SHP77 (cell line): ENCODE measurements at places on chromosomes 1 and 21.

DNA sequence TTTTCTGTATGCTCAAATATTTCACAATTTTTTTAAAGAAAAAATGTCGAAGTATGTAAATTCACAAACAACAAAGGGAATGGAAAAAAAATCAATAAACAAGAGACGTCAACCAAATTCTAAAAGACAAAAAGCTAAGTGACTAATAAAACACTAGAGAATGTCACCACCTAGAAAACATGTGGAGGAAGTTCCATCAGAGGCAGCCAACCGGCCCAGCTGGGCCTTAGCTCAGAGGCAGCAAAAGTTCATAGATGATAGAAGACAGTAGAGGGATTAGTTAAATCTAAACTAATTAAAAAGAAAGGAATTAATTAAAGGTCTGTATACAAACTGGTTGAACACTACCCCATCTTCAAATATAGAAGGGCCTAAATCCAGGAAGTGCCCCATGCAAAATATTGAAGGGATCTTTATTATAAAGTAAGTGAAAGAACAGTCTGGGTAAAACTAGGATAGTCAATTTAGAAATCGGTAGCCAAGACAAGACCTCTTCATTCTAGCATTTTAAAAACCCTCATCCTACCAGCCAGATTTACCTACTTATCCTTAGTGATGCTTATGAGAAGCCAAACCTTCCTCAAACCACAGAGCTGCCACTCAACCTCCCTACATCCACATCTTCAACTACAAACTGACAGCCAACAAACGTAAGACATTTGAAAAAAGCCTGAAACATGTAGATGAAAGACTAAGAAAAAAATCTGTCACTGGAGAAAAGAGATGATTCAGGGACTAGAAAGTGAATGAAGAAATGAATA, 23.7 kb downstream of the MRPL39 start:
- DNase-seq = peak; percentile 69

DNA sequence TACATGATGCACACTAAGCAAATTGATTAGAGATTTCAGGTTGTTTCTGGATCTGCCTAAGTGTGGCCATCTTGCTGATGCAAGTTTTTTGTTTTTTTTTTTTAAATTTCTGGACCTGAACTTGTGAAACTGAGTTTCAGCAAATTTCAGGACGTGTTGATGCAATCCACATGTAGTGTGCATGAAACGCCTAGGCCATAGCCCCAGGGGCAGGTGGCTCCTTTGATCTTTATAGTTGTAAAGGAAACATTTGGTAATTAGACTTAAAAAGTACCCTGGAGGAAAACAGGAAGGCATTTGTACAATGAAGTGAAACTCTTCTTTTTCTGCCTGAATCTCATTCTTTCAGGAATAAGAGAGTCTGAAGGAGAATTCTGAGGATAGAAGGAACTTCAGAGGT, 162.2 kb upstream of the LHX8 start:
- DNase-seq = no peak

DNA sequence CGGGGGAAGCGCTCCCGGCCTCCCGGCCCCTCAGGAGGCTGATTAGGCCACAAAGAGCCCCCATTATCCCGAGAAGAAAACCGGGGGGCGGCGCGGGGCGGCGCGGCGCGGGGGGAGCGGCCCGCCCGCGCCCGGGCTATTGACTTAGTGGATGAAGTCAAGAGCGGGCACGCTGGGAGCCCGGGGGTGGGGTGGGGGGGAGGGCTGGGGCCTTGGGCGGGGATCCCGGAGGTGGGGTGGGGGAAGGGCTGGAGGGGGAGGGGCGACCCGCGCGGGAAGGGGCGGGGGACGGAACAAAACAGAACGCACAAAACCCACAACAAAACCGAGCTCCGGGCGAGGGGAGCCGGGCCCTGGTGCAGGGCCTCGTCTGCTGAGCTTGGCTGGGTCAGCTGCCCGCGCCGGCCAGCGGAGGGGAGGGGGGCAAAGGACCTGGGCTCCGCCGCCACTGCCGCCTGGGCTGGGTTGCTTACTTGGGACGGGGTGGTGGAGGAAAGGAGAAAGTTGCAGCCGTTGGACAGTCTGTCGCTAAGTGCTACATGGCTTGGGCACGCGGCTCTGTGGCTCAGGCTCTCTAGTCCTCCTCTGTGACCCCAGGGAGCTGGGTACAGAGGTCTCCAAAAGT, 16.3 kb downstream of the PAX7 start:
- DNase-seq = no peak

- DNase-seq = no peak
Observed at GRCh38 chr1:117976381-117976780, 46.8 kb downstream of the WDR3 start.

DNA sequence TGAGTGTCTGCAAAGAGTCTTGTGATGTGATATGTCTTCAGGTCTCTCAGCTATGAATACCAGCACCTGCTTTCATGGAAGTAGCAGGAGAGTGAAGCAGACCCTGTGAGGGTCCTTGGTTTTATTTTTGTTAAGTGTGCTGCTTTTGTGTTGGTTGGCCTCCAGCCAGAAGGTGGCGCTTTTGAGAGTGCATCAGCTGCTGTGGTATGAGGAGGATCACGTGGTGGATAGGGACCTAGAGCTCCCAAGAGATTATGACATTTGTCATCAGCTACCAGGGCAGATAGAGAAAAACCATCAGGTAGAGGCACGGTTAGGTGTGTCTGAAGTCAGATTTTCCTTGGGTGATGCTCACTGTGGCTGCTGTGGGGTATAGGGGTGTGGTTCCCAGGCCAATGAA, 1232.1 kb downstream of the MRPL39 start:
- DNase-seq = no peak

DNA sequence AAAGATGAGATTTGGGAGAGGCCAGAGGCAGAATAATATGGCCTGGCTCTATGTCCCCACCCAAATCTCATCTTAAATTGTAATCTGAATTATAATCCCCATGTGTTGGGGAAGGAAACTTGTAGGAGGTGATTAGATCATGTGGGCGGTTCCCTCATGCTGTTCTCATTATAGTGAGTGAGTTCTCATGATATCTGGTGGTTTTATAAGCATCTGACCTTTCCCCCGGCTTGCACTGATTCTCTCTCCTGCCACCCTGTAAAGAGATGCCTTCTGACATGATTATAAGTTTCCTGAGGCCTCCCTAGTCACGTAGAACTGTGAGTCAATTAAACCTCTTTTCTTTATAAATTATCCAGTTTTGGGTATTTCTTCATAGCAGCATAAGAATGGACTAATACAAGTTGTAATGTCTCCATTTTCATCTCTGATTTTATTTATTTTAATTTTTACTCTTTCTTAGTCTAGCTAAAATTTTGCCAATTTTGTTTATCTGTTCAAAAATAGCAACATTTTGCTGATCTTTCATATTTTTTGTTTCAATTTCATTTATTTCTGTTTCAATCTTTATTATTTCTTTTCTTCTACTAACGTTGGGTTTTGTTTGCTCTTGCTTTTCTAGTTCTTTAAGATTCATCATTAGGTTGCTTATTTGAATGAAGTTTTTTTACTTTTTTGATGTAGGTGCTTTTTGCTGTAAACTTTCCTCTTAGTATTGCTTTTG, 67.0 kb upstream of the ZRANB2 start:
- no peak for DNase-seq

- DNase-seq = no peak
Observed at GRCh38 chr1:22526098-22526497, 37.2 kb upstream of the EPHA8 start.

- DNase-seq = no peak
Observed at GRCh38 chr1:181452746-181453145, 30.6 kb upstream of the CACNA1E start.

- DNase-seq = no peak
Observed at GRCh38 chr1:166808952-166809351, 30.3 kb upstream of the POGK start.

- peak; percentile 53 for DNase-seq
Observed at GRCh38 chr1:186442651-186443375, 18.1 kb downstream of the PDC start.

DNA sequence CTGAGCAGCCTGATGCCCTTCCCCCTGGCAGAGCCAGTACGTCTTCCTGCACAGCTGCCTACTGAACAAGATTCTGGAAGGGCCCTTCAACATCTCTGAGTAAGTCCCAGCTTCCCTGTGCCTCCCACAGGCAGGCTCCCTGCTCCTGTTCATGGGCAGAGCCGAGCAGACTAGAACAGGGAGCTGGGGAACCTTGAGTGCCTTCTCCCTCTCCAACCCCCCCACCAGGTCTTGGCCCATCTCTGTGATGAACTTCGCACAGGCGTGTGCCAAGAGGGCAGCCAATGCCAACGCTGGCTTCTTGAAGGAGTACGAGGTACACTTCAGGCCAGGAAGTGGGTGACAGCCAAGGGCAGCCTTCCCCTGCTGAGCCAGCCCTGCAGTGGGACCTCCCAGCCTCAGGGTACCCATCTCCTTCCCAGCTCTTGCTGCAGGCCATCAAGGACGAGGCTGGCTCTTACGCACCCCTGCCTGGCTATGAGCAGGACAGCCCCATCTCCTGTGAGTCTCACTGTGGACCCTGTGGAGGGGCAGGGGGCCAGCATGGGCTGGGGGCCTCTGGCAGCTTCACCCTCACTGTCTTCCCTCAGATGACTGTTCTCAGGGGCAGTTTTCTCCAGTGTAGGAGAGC, 6.4 kb upstream of the LGR6 start:
- no peak for DNase-seq

DNA sequence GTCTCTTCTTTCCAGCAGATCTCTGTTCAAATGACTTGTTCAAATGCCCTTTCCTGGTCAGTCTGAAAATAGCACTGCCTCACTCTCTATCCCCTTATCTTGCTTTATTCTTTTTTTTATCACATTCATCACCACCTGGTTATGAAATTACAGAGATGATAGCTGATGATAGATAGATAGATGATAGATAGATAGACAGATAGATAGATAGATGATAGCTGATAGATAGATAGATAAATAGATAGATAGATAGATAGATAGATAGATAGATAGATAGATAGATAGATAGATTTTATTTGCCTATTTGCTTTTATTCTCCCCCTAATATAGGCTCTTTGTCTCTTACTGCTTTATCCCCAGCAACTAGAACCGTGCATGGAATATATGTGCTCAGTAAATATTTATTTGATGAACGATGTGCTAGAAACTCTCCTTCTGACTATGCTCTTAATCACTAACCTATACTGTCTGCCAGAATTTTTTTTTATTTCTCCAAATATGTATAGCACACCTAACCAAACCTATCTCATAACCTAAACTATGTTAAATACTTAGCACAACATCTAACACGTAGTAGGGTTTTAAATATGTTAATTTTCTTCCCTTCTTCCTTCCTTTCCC, 372.8 kb upstream of the DUSP10 start:
- no peak for DNase-seq

GRCh38 chr21:43739621-43740435, 20.9 kb downstream of the PDXK start:
- DNase-seq = no peak

GRCh38 chr1:205286335-205286950, 35.1 kb downstream of the NUAK2 start:
- no peak for DNase-seq

- peak; percentile 8 for DNase-seq
Observed at GRCh38 chr1:84020151-84020550, 21.2 kb upstream of the TTLL7 start.

- DNase-seq = no peak
Observed at GRCh38 chr1:83641796-83642443, 357.0 kb downstream of the TTLL7 start.

- no peak for DNase-seq
Observed at GRCh38 chr1:221718381-221719277, 23.3 kb downstream of the DUSP10 start.

- DNase-seq = no peak
Observed at GRCh38 chr1:175331891-175332290, 139.3 kb upstream of the KIAA0040 start.

DNA sequence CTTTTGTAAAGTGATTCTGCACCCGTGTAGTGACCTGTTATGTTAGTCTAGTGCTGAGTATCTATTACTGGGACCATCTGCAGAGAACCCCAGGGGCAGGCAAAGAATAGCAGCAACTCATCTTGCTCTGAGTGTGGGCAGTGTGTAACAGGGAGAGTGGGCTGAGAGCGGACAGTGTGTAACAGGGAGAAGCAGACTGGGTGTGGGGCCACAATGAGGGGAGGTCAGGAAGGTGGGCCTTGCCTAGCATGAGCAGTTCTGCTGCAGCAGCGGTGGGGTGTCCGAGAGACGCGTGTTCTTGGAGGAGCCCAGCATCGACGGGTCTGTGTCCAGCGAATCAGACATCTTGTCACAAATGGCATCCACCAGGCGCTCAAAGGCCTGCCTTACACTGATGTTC, 41.2 kb upstream of the NRDC start:
- no peak for DNase-seq

- DNase-seq = no peak
Observed at GRCh38 chr1:71745326-71745725, 537.0 kb downstream of the NEGR1 start.

- no peak for DNase-seq
Observed at GRCh38 chr1:178356299-178356698, 140.5 kb downstream of the CLEC20A start.

DNA sequence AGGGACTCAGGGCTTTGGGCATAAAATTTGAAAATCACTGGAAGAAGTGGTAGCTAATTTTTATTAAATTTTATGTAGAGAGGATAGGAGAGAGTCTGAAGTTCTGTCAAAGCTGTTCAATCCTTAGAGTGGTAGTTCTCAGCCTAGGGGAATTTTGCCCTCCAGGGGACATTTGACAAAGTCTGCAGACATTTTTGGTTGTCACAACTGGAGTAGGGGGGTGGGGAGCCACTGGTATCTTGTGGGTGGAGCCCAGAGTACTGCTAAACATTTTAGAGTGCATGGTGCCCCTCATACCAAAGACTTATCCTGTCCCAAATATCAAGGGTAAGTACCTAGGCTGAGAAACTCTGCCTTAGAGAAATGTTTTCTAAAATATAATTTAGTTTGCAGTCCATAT, 30.2 kb downstream of the RASAL2 start:
- no peak for DNase-seq

GRCh38 chr1:10866321-10867093, 70.1 kb upstream of the CASZ1 start:
- DNase-seq = no peak

DNA sequence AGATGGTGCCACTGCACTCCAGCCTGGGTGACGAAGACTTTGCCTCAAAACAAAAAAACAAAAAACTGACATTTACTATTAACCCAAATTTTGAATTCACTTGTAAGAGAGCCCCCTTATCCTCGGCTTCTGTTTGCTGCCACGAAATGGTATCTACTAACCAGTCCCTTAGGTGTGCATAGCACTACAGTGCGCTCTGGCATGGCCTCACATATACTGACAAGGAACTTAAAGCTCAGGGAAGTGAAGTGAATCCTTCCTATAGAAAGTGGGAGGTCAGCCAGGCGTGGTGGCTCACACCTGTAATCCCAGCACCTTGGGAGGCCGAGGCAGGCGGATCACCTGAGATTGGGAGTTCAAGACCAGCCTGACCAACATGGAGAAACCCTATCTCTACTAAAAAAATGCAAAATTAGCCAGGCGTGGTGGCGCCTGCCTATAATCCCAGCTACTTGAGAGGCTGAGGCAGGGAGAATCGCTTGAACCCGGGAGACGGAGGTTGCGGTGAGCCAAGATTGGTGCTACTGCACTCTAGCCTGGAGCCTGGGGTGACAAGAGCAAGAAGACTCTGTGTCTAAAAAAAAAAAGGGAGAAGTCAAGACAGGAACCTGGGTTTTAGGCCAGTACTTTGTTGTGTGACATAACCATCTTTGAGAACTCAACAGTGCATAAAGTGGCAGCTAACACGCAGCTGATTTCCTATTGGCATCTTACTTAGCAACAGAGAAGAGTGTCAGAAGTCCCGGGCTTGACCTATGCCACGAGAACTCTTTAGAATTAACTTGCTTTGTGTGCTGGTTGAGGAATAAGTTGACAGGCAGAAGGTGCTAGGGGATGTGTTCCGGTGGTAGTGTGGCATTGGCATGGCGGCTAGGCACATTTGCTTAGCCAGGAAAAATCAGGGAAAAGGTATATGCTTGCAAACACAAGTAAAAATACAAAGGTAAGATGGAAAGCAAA, 16.8 kb downstream of the ERRFI1 start:
- no peak for DNase-seq
